WTC11 (cell line): ENCODE measurements at places on chromosomes 11 and 22. TPM values are rescaled to one million over a fixed set of nuclear protein-coding genes. Genes with fewer than 3 reads are reported as not detected.

DNA sequence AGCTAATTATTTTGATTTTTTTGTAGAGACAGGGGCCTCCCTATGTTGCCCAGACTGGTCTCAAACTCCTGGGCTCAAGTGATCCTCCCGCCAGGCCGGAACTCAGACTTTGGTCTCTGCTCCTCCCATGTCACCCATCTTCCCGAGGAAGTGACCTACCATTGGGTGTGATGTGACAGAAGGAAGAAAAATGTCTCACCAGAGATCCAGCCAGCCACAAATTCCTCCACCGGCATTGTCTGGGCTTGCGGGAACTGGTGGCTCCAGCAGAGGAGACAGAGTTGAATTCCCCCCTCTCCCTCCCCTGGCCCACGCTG lies 772 bp downstream of the SLC25A45 start:
- H3K4me3 ChIP-seq = no peak overlapping the region
- H3K4me1 ChIP-seq = peaks cover 25% of the 10 kb centered on the region
- H3K27me3 ChIP-seq = no peaks in the 10 kb centered on the region
- H3K27ac ChIP-seq = peak overlapping the region; percentile 60; the same call in 1 of the 2 replicates

GRCh38 chr22:20494978-20495860 lies at the start of gene KLHL22:
Gene KLHL22 (minus strand): TSS chr22:20495795. CDS start chr22:20489211, 6,584 bp downstream.
- DNase-seq = no peak
- peak within 1 kb of the TSS; percentile 92 for H3K4me3 ChIP-seq
- H3K36me3 ChIP-seq = peaks cover 10% of the 10 kb centered on the region
- peak within 1 kb of the TSS; percentile 85 for H3K27ac ChIP-seq
- H3K27me3 ChIP-seq = peaks cover 25% of the 10 kb centered on the region

DNA sequence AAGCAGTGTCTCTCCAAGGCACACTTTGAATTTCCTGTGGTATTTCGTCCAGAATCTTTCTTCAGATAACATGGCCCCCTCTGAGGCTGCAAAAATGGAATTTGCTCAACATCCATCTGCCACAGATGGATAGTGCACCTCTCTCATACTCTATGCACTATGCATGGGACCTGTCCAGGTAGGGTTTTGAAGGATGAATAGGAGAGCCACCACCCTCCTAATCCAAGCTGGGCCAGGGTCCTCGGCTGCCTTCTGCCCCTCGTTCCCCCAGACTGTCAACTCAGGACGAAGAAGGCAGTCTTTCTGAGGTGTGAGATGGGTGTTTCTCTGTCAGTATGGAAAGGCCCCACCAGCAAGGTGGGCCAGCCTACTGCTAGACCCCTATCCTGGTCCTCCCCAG lies 56.4 kb downstream of the MN1 start:
- peaks cover 7% of the 10 kb centered on the region for H3K27me3 ChIP-seq
- DNase-seq = no peak
- peak overlapping the region; percentile 89 for H3K4me3 ChIP-seq
- peaks cover 73% of the 10 kb centered on the region for H3K4me1 ChIP-seq

GRCh38 chr11:92880381-92880780 lies 89.1 kb upstream of the MTNR1B start:
- no peak for DNase-seq
- H3K4me3 ChIP-seq = no peak overlapping the region

DNA sequence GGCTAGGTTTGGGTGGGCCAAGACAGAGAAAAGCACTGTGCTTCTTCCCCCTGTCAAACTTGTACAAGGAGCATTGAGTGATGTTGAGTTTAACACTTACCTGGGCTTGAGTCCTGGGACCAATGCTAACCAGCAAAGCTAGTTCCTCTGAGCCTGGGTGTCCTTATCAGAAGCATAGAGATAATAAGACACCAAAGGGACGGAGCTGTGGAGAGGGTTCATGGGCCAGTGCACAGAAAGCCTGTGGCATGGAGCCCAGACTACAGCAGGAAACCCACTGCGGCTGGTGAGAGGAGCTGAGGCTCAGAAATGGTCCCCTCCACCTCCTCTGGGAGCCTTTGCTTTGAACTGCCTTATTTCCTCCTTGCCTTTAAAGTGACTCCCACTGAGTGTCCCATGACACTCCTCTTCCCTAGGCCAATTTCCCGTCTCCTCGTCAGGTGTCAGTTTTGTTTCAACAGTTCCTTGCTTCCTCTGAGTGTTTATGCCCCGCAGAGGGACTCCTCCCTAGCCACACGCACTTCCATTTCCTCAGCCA lies 9.4 kb downstream of the SLCO2B1 start:
- H3K27me3 ChIP-seq = no peaks in the 10 kb centered on the region
- H3K4me1 ChIP-seq = peaks cover 11% of the 10 kb centered on the region
- H3K36me3 ChIP-seq = peaks cover 8% of the 10 kb centered on the region
- H3K4me3 ChIP-seq = no peak overlapping the region
- H3K27ac ChIP-seq = no peak overlapping the region

- no peaks in the 10 kb centered on the region for H3K36me3 ChIP-seq
- H3K27ac ChIP-seq = no peak overlapping the region
- H3K27me3 ChIP-seq = no peaks in the 10 kb centered on the region
- no peak for DNase-seq
Measured at GRCh38 chr11:100560606-100561005, 126.5 kb upstream of the ARHGAP42 start.

DNA sequence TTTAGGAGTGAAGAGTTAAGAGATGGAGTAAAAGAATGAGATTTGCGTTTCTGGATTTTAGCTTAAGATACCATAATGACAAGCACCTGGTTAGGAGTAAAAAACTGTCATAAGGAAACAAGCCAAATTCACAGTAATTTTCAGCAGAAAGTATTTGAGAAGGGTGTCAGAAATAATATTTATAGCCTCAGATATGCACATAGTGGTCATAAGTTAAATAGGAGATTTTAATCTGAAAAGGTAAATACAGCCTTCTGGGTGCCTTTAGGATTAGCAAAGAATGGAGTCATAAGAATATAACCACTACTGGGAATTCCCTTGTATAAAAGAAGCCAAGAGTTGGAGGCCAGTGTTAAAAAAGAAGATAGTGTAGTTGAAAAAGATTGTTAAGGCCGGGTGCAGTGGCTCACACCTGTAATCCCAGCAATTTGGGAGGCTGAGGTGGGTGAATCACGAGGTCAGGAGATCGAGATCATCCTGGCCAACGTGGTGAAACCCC lies 160.1 kb downstream of the SWAP70 start:
- no peaks in the 10 kb centered on the region for H3K27me3 ChIP-seq
- H3K4me1 ChIP-seq = peaks cover 24% of the 10 kb centered on the region
- H3K4me3 ChIP-seq = no peak overlapping the region

DNA sequence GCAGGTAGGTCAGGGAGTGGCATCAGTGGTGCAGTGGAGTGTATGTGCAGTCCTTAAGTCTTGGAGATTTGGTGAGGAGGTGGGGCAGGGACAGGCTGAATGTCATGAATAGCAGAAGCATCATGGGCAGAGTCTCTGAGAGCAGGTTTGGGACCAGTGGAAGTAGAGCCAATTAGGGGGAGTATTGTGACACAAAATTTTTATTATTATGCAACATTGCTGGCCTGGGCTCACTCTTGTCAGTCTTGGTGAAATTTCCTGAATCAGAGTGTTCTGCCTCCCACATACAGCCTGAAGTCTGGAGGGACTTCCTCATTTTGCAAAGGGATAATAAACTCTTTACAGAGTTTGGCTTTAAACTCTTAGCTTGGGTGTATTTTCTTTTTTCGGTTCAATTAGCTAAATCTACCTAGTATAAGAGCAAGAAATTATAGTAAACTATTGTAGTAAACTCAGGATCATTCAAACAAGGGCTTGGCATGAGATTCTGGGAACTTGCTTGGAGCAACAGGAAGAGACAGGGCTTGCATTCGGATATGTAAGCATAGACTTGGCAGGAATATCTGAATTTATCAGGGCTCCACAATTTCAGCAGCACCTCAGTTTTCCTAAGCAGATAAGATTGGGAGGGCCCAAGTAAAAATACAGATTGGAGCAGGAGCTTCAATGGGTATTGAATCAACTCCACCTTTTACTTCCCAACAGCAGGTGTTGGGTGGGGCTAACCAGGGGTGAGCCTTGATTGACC lies 67.7 kb downstream of the FDX1 start:
- no peak for DNase-seq
- no peak overlapping the region for H3K4me3 ChIP-seq

- H3K27ac ChIP-seq = no peak overlapping the region
- no peaks in the 10 kb centered on the region for H3K27me3 ChIP-seq
- peaks cover 5% of the 10 kb centered on the region; the same call in 1 of the 2 replicates for H3K36me3 ChIP-seq
- no peak overlapping the region for H3K4me3 ChIP-seq
- no peak for DNase-seq
Measured at GRCh38 chr22:23675502-23676415, 15.1 kb upstream of the RGL4 start.

GRCh38 chr22:20982563-20982882 lies 426 bp downstream of the LZTR1 start:
- H3K27ac ChIP-seq = no peak overlapping the region; the same call in 1 of the 2 replicates
- DNase-seq = no peak
- H3K36me3 ChIP-seq = peaks cover 27% of the 10 kb centered on the region
- H3K4me3 ChIP-seq = peak overlapping the region; percentile 96
- peaks cover 30% of the 10 kb centered on the region for H3K4me1 ChIP-seq
- H3K27me3 ChIP-seq = peaks cover 30% of the 10 kb centered on the region

DNA sequence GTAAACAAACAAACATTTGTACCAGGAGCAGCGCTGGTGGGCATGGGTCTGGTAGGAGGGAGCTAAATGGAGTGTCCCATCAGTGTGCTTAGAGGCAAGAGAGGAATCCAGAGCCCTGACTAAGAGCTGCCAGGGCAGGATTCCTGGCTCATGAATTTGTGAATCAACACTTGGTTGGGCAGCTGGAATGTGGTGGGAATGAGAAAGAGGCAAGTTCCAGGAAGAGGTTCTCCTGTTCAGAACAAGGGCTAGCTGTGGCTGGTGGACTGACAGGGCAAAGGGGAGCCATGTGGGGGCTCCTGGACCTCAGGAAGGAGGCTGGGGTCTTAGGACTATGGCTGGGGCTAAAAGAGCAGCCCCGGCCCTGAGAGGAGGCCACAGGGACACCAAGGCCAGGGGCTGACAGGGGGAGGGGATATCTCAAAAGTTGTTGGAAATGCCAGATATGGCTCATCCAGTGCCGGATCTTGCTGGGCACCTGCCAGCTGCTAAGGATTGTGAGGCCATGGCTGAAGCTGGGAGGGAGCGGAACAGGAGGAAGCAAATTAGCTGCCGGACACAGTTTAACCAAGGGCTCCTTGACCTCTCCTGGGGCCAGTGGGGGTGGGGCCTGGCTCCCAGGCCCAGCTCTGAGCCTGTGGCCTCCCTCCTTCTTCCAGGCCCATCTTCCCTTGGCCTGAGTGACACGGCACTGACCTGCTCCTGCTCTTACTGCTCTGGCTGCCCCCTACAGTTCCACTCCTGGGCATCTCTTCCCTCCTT lies 14.6 kb upstream of the P2RY6 start:
- H3K27ac ChIP-seq = no peak overlapping the region
- H3K36me3 ChIP-seq = no peaks in the 10 kb centered on the region
- DNase-seq = no peak
- H3K4me3 ChIP-seq = no peak overlapping the region

DNA sequence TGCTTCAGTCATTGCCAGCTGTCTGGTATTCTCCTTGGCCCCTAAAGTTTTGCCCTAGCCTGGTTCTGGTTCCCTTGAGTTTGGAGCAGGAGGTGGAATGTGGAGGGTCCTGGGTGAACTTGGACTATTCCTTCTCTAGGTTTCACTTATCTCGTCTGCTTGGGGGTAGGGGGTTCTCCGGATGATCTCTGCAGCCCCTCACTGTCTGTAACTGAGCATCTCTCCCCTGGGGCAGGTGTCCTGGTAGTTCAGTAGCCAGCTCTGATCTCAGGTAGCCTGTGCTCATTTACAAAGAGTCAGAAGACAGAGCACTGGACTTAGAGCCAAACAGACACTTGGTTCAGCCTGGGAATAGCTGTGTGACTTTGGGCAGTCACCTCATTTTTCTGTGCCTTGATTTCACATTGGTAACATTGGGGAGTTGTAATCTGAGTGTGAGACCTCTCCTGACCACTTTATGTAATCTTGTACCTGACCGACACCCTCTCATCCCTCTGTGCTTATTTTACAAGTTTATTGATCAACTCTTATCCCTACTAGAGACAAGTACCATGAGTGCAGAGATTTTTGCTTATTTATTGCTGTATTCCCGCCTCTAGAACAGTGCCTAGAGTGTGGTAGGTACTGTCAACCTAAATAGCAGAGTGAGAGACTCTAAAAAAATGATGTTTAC lies 804 bp downstream of the CCDC134 start:
- peak overlapping the region; percentile 96 for H3K4me3 ChIP-seq
- H3K36me3 ChIP-seq = peaks cover 7% of the 10 kb centered on the region
- peaks cover 30% of the 10 kb centered on the region for H3K4me1 ChIP-seq
- DNase-seq = no peak

GRCh38 chr22:29187831-29188230 lies 17.9 kb upstream of the EMID1 start:
- H3K27me3 ChIP-seq = no peaks in the 10 kb centered on the region
- no peak for DNase-seq
- H3K4me1 ChIP-seq = peaks cover 10% of the 10 kb centered on the region
- H3K4me3 ChIP-seq = no peak overlapping the region
- H3K36me3 ChIP-seq = no peaks in the 10 kb centered on the region

- H3K27ac ChIP-seq = no peak overlapping the region
- no peak for DNase-seq
- no peaks in the 10 kb centered on the region for H3K27me3 ChIP-seq
- H3K4me1 ChIP-seq = peaks cover 7% of the 10 kb centered on the region
- no peak overlapping the region for H3K4me3 ChIP-seq
Measured at GRCh38 chr22:36573815-36574363, 44.9 kb upstream of the EIF3D start.

- H3K36me3 ChIP-seq = peaks cover 3% of the 10 kb centered on the region
- H3K4me1 ChIP-seq = no peaks in the 10 kb centered on the region
- H3K27ac ChIP-seq = no peak overlapping the region
- no peak for DNase-seq
Measured at GRCh38 chr11:526192-526591, 9.2 kb downstream of the HRAS start.

- no peak overlapping the region for H3K4me3 ChIP-seq
- peak overlapping the region; percentile 1; the same call in 1 of the 2 replicates for H3K27ac ChIP-seq
- no peaks in the 10 kb centered on the region for H3K27me3 ChIP-seq
- DNase-seq = no peak
- peaks cover 71% of the 10 kb centered on the region for H3K4me1 ChIP-seq
Measured at GRCh38 chr11:96324912-96325311, 18.1 kb downstream of the MAML2 start.

- peaks cover 2% of the 10 kb centered on the region; the same call in 1 of the 2 replicates for H3K36me3 ChIP-seq
- H3K4me1 ChIP-seq = no peaks in the 10 kb centered on the region
- DNase-seq = no peak
- no peak overlapping the region for H3K4me3 ChIP-seq
Measured at GRCh38 chr11:40133498-40133897, 1326.0 kb downstream of the LRRC4C start.

Gene RIC3
- total RNA-seq = 15.0 to 17.6 TPM (median 15.7 TPM) in 3 replicates

Gene MRPL23
- 59.4 to 73.0 TPM (median 61.0 TPM) in 3 replicates for total RNA-seq

Gene TMEM151A
- total RNA-seq = 2.2 to 2.3 TPM (median 2.3 TPM) in 3 replicates

Gene SLN
- total RNA-seq = not detected in 3 replicates

Gene OR52H1
- total RNA-seq = not detected in 3 replicates

Gene ANKRD49
- total RNA-seq = 9.5 to 9.9 TPM (median 9.6 TPM) in 3 replicates

Gene TEX12
- not detected in 3 replicates for total RNA-seq

Gene PRR33
- not detected in 3 replicates for total RNA-seq

Gene CYTH4
- total RNA-seq = 0.11 to 0.16 TPM (median 0.15 TPM) in 3 replicates

Gene LRP4
- 27.6 to 39.5 TPM (median 28.0 TPM) in 3 replicates for total RNA-seq

Gene TP53AIP1
- total RNA-seq = 0.07 TPM in 1 of 3 replicates, not detected in the others

Gene ANO3
- 0.05 to 0.11 TPM in 2 of 3 replicates, not detected in the other for total RNA-seq
